Bronchial smooth muscle cell (primary cell): ENCODE measurements at places on chromosomes 3 and 15. TPM values are rescaled to one million over a fixed set of nuclear protein-coding genes. Genes with fewer than 3 reads are reported as not detected.

Gene EPHB3
- total RNA-seq: 6.8 and 15.5 TPM in 2 replicates

Gene TLR9
- under 0.01 and 0.09 TPM in 2 replicates for total RNA-seq

Gene HRG
- not detected in 2 replicates for total RNA-seq

Gene CFAP100
- total RNA-seq: not detected in 2 replicates

Gene CEP63
- 16.1 and 25.4 TPM in 2 replicates for total RNA-seq
